ENCODE measurements at places on chromosomes 4 and X. TPM values are rescaled to one million over a fixed set of nuclear protein-coding genes. Genes with fewer than 3 reads are reported as not detected.
A peak's percentile ranks its signal among the peaks of the same experiment; 100 is the strongest.

The ATP1B4 gene
- not detected for total RNA-seq

DNA sequence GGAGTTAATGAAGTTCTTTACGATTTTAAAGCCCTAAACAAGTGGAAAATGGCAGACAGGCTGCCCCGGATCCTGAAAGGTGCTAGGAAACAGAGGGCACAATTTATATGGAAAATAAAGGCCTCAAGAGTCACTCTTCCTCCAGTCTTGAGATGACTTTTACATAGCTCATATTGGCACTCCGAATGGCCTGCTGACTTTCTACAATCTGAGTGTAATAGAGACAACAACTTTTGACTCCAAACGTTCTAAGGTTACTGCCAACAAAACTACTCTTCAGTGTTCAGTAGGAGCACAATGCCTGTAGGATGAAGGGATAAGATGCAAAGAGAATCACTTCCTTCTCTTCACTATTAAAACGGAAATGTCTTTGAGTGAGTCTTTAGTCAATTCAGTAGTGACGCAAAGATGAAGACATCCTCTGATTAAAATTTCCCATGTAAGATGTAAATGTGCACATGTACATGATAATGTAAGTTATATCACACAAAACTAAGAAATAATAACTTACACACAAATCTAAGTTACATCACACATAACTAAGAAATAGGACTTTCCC lies 40.5 kb downstream of the VEGFC start:
- H3K27ac ChIP-seq, result no peak overlapping the region
- H3K27me3 ChIP-seq, result no peaks in the 10 kb centered on the region
- DNase-seq, result no peak
- no peaks in the 10 kb centered on the region for H3K4me1 ChIP-seq
- H3K36me3 ChIP-seq, result no peaks in the 10 kb centered on the region
- no peak overlapping the region for H3K4me3 ChIP-seq

- H3K27ac ChIP-seq, result peak overlapping the region; percentile 97
- no peak for DNase-seq
- H3K27me3 ChIP-seq, result no peaks in the 10 kb centered on the region
- H3K4me3 ChIP-seq, result peak overlapping the region; percentile 24
- H3K36me3 ChIP-seq, result no peaks in the 10 kb centered on the region
- peaks cover 77% of the 10 kb centered on the region for H3K4me1 ChIP-seq
Observed at GRCh38 chrX:15750611-15751154, 12.6 kb downstream of the CA5B start.

- H3K4me1 ChIP-seq, result no peaks in the 10 kb centered on the region
- no peak for DNase-seq
- no peak overlapping the region for H3K27ac ChIP-seq
- no peaks in the 10 kb centered on the region for H3K36me3 ChIP-seq
- H3K4me3 ChIP-seq, result no peak overlapping the region
Observed at GRCh38 chr4:25993395-25994185, 79.6 kb downstream of the SMIM20 start.

DNA sequence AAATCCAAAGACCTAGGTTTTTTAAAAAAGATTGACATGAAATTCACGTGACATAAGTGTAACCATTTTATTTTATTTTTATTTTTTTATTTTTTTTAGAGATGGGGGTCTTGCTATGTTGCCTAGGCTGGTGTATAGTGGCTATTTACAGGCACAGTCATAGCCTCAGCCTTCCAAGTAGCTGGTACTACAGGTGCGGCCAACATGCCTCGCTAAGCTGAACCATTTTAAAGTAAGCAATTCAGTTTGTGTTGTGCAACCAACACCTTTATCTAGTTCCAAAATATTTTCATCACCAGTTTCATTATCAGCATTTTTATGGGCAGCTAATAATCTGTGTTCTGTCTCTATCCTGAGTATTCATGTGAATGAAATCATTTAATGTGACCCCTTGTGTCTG lies 107.5 kb upstream of the ENPEP start:
- H3K27ac ChIP-seq, result no peak overlapping the region
- H3K36me3 ChIP-seq, result no peaks in the 10 kb centered on the region
- H3K27me3 ChIP-seq, result no peaks in the 10 kb centered on the region
- no peak for DNase-seq
- H3K4me1 ChIP-seq, result no peaks in the 10 kb centered on the region

- no peaks in the 10 kb centered on the region for H3K4me1 ChIP-seq
- DNase-seq, result no peak
- H3K27ac ChIP-seq, result no peak overlapping the region
Observed at GRCh38 chr4:96736352-96736889, 896.5 kb downstream of the PDHA2 start.

- H3K27ac ChIP-seq, result no peak overlapping the region
- H3K4me1 ChIP-seq, result peaks cover 27% of the 10 kb centered on the region
- DNase-seq, result no peak
- H3K36me3 ChIP-seq, result no peaks in the 10 kb centered on the region
- no peak overlapping the region for H3K4me3 ChIP-seq
- H3K27me3 ChIP-seq, result no peaks in the 10 kb centered on the region
Observed at GRCh38 chrX:134375691-134376090, 84.3 kb upstream of the HPRT1 start.

- no peaks in the 10 kb centered on the region for H3K27me3 ChIP-seq
- H3K4me1 ChIP-seq, result no peaks in the 10 kb centered on the region
- H3K36me3 ChIP-seq, result no peaks in the 10 kb centered on the region
- H3K4me3 ChIP-seq, result no peak overlapping the region
- H3K27ac ChIP-seq, result no peak overlapping the region
Observed at GRCh38 chrX:22059775-22060174, 27.6 kb downstream of the PHEX start.

DNA sequence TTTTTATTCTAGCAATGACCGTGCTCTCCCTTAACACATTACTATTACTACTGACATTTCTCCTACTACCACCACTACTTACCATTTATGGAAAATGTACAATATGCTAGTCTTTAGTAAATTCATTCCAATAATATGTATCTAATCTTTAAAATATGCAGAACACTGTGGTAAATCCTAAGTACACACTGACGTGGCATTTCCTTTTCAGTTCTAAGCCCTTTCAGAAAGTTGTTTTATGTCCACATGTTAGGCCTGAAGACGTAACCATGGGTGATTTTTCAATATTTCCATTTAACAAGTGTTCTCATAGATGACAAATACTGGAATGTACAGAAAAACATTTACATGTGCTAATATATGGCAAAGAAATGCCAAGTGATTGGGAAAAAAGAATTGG lies 268.6 kb upstream of the SLIT2 start:
- H3K27ac ChIP-seq, result no peak overlapping the region
- H3K27me3 ChIP-seq, result no peaks in the 10 kb centered on the region
- no peak overlapping the region for H3K4me3 ChIP-seq
- no peaks in the 10 kb centered on the region for H3K4me1 ChIP-seq
- H3K36me3 ChIP-seq, result no peaks in the 10 kb centered on the region
- no peak for DNase-seq

DNA sequence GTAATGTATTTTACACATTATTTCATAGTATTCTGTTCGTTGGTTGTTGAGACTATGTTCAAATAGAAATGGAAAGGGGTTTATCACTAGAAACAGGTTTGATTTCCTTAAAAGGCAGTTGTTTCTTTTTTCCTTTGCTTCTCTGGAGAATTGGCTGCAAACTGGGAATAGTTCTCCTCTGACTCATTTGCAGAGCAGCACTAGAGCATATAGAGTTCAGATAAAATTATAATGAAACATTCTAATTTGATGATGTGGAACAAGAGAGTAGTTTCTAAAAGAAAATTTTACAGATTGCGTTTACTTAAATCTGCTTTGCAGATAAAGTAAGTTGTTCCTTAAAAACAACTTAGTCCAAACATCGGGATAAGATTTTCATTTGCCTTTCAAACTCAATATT lies 29.7 kb downstream of the SYNPO2 start:
- no peaks in the 10 kb centered on the region for H3K27me3 ChIP-seq
- H3K27ac ChIP-seq, result no peak overlapping the region
- H3K36me3 ChIP-seq, result no peaks in the 10 kb centered on the region
- no peak for DNase-seq
- no peaks in the 10 kb centered on the region for H3K4me1 ChIP-seq

The ZCCHC12 gene
- total RNA-seq, result not detected

DNA sequence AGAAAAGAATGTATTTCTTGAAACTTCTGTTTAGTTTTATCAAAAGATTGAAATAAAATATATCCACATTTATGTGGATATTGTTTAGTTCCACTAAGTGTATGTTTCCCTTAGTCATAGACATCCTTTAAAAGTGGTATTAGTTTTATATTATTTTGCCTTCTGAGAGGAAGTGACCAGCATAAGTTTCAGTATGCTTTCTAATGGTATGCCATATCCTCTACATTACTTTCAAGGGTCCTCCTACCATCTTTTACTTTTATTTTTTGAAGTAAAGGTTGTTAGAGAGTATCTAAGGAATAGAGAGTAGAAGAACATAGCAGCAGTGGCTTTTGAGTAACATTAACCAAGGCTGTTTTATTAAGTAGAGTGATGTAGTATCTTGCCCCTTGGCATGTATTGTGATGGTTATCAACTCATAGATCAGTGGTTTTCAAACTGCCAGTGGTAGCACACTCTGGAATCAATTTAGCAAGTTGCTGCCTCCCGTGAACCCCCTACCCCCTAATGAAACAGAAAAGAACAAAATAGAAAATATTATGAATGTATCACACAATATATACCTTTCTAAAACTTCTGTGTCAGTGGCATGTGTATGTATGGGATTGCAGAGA lies 44.8 kb downstream of the RBPJ start:
- no peaks in the 10 kb centered on the region for H3K36me3 ChIP-seq
- no peak for DNase-seq
- no peak overlapping the region for H3K4me3 ChIP-seq
- H3K4me1 ChIP-seq, result peaks cover 26% of the 10 kb centered on the region

The CORIN gene
- total RNA-seq, result 0.36 TPM
